CD4-positive, alpha-beta T cell treated with Interleukin-2 at 100 ng/mL for 4 hours (primary cell): ENCODE measurements at places on chromosomes 12 and 14.

DNA sequence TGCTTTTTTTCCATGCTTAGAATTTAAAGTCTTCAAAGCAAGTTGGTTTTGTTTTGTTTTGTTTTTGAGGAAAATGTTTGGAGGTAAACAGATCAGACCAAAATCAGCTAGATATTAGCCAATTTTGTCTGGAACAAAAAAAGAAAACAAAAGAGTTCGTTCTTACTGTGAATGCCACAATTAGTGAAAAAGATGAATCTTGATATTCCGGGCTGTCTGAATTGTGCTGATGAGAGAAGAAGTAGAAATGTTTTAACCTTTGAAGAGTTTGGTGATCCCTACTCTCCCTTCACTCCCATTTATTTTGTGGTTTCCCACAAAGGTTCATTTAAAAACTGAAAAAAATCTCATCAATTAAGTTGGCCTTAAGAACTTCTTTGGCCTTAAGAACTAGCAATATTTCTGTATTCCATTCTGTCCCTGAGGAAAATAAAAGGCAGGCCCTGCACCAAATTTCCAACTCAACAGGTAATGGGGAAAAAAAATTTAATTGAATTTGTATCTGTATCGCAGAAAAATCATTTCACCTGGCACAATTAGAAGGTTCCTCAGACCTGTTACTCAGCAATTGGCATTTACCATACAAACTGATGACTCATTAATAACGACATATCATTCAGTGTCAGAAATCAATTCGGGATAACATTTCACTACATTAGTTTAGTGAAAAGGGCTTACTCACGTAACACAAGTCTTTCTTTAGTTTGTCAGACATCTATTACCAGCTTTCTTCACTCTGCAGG is 562 bp upstream of the GLIPR1L2 start:
- no peak for DNase-seq

- DNase-seq = peak; percentile 66
Measured at GRCh38 chr12:25155022-25155576, 39.9 kb downstream of the DNAI7 start.

DNA sequence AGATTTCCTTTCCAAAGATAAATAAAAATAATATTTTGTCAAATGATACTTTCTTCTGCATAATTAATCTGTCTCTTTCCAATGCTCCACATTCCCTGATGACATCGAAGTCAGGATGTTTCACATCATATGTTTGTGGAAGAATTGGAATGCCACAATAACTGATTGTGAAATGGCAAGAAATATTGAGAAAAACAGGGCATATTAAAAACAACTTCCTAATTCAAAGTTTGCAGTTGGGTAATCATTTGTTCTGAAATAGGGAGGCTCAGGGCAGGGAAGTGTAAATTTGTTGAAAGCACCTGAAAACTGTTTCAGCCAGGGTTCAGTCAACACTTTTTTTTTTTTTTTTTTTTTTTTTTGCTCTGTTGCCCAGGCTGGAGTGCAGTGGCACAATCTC is 50.7 kb downstream of the BCAT1 start:
- DNase-seq = no peak

DNA sequence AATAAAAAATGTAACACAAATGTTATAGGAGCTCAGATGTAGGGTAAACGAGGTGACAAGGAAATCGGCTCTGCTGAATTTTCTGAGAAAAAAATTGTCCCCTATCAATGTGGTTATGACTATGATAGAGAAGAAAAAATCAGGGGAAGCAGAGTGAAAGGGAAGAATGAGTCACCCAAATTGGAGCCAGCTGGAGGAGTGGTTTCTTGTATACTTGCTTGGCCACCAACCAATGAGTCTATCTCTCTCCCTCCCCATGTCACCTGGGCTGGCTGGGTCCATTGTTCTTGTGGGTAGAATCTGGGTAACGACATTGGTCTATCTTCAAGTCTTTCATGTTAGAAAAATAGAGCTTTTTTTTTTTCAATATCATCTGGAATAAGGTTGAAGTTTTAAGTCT is 196.6 kb upstream of the FLRT2 start:
- no peak for DNase-seq

GRCh38 chr12:33734871-33735270 is 287.4 kb upstream of the ALG10 start:
- DNase-seq = no peak

- DNase-seq = no peak
Measured at GRCh38 chr12:129102233-129102632, 249.0 kb downstream of the GLT1D1 start.
